ENCODE measurements at places on chromosomes 12 and 14. TPM values are rescaled to one million over a fixed set of nuclear protein-coding genes. Genes with fewer than 3 reads are reported as not detected.

Gene BLTP3B
- 81.8 TPM for total RNA-seq

Gene CEP128
- 9.3 TPM for total RNA-seq

Gene ALG10B
- total RNA-seq, result 6.0 TPM

Gene COL2A1
- total RNA-seq, result 3.2 TPM

Gene KRT6B
- not detected for total RNA-seq

Gene MIP
- 0.26 TPM for total RNA-seq

Gene MDM1
- 22.2 TPM for total RNA-seq

Gene TAS2R8
- 0.26 TPM for total RNA-seq

Gene MANSC1
- total RNA-seq, result 16.2 TPM

Gene CRACR2A
- total RNA-seq, result 3.6 TPM

Gene KRT72
- total RNA-seq, result not detected

Gene MANSC4
- not detected for total RNA-seq

Gene SOCS2
- total RNA-seq, result 26.7 TPM

Gene SERPINA10
- not detected for total RNA-seq

Gene RFX4
- total RNA-seq, result not detected
